Chondrocyte (in vitro differentiated cells): ENCODE measurements at places on chromosomes 5 and 9. TPM values are rescaled to one million over a fixed set of nuclear protein-coding genes. Genes with fewer than 3 reads are reported as not detected.
A peak's percentile ranks its signal among the peaks of the same experiment; 100 is the strongest.

PGM5 gene
- not detected in 3 replicates for total RNA-seq

GPR150 gene
- 0.33 to 0.42 TPM in 2 of 3 replicates, not detected in the other for total RNA-seq

SLCO6A1 gene
- total RNA-seq = 0.82 to 1.8 TPM (median 1.1 TPM) in 3 replicates

CYLC2 gene
- not detected in 3 replicates for total RNA-seq

EIF4E1B gene
- total RNA-seq = not detected in 3 replicates

SPATA31E1 gene
- not detected in 3 replicates for total RNA-seq

TLE4 gene
- 62.3 to 82.5 TPM (median 66.0 TPM) in 3 replicates for total RNA-seq

GPR151 gene
- not detected in 3 replicates for total RNA-seq

DNA sequence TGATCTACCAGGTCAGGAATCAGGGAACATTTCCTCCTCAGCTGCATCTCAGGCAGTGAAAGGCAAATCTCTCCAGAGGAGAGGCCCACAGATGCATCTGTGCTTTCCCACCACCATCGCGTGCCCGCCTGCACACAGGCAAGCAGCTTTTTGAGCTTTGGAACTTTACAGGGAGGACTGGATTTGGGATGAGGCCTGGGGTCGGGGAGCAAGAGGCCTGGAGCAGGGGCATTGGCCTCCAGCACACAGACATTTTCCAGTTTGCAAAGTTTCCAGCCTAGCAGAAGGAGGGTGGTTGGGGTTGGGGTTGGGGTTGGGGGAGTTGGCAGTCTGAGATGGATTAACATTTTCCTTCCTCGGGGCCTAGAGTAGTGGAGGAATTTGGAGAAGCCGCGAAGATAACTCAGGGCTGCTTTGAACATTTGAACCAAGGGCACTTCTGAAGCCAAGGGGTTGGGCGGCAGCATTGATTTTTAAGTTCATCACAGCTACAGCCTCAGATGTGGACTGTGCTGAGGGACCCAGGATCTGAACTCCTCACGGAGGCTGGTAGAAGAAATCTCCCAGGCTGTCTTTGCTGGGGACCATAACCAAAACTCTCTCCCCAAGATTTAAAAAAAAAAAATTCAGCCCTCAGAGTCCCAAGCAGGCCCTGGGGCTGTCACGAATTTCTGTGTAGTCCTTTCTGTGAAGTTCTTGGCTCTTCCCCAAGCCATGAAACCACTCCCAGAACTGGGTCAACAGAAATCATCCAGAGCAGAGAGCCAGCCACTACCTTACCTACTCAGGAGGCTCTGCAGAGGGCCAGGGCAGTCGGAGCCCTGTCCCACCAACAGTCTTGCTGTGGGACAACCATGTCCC is 25.6 kb downstream of the C5orf15 start:
- H3K36me3 ChIP-seq = no peaks in the 10 kb centered on the region
- peaks cover 9% of the 10 kb centered on the region for H3K4me1 ChIP-seq
- no peak overlapping the region for H3K4me3 ChIP-seq
- peak overlapping the region; percentile 54 for H3K27ac ChIP-seq

GRCh38 chr5:57777174-57777581 is 294.6 kb upstream of the ACTBL2 start:
- H3K27me3 ChIP-seq = no peaks in the 10 kb centered on the region
- H3K4me3 ChIP-seq = no peak overlapping the region
- H3K4me1 ChIP-seq = peaks cover 25% of the 10 kb centered on the region
- H3K36me3 ChIP-seq = no peaks in the 10 kb centered on the region

- no peaks in the 10 kb centered on the region for H3K36me3 ChIP-seq
- no peak overlapping the region for H3K27ac ChIP-seq
- no peak for DNase-seq
Observed at GRCh38 chr5:142427529-142427928, 102.7 kb upstream of the SPRY4 start.

DNA sequence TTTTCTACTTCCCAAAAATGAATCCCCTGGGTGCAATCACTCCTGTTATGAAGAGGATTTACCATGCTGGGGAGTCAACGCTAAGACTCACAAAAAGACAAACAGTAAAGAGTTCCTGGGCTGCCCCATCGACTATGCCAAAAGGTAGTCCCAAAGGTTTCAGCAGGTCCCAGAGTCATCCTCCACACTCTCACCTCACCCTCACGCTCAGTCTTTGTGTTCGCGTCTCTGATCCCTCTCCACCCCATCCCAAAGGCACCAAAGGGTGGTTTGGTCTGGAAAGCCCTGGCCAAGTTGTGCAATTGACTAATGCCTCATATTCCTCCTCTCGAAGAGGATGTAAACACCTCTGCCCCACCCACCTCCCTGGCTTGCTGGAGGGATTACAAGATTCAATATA is 240.2 kb upstream of the NFIL3 start:
- DNase-seq = no peak

DNA sequence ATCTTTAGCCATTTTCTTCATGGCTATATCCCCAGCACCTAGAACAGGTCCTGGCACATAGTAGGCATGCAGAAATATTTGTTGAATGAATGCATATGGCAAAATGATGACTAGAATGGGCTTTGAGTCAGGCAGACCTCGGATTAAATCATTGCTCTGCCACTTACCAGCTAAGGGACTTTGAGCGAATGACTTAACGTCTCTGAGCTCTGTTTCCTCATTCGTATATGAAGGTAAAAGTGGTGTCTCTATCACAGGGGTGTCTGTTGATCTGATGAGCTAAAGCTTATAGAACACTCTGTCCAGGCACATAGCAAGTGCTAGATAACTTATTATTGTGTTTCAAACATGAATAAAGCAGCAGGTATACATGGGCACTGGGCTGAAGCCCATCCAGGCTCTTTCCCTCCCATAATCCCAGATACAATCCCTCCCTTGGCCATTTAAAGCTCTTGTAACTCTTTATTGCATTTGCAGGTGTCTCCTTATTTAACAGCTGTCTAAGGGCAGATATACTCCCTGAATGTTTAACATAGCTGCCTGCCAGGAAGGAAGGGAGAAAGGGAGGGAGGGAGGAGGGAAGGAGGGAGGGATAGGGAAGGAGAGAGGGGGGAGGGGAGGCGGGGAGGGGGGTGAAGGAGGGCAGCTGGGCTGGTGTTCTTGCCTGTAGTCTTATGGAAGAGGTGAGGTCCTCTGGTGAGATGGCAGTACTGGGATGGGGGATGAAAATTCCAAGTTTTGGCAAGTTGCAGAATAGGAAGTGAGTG is 23.2 kb upstream of the STXBP1 start:
- peak overlapping the region; percentile 59 for H3K27ac ChIP-seq
- no peaks in the 10 kb centered on the region for H3K36me3 ChIP-seq
- no peak for DNase-seq
- no peak overlapping the region for H3K4me3 ChIP-seq

- no peak overlapping the region for H3K27ac ChIP-seq
- DNase-seq = no peak
- no peaks in the 10 kb centered on the region for H3K27me3 ChIP-seq
- no peak overlapping the region for H3K4me3 ChIP-seq
- no peaks in the 10 kb centered on the region for H3K36me3 ChIP-seq
Observed at GRCh38 chr9:109861499-109861898, 81.5 kb downstream of the PALM2AKAP2 start.

DNA sequence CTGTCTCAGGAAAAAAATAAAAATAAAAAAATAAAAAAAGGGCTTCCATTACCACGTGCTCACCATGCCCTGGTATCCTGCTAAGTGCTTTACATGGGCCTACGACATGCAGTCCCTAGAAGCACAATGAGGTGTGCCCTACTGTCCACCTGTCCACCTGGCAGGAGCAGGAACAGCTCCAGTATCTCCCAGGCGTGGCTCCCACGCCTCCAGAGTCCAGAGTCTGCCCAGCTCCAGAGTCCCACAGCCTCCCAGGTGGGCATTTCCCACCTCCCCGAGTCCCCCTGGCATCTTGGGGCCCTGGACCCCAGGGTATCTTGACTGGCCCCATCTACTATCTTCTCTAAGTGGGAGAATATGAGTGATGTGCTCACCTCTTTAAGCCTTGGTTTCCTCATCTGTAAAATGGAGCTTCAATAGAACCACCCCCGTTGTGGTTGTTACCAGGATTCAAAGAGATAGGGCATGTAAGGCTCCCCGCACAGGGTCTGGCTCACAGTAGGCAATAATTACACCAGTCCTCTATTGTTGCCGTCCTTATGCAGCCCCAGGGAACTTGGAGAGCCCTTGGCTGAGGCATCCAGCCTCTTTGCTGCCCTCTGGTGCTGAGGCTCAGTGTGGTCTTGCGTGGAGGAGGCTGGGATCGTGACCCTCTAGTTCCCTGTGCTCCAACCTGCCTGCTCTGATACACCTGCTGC is 8.9 kb downstream of the CXCL14 start:
- H3K4me3 ChIP-seq = no peak overlapping the region
- no peak overlapping the region for H3K27ac ChIP-seq
- H3K4me1 ChIP-seq = peaks cover 6% of the 10 kb centered on the region
- no peak for DNase-seq
- H3K36me3 ChIP-seq = no peaks in the 10 kb centered on the region

GRCh38 chr5:146066968-146067367 is 38.4 kb downstream of the PLAC8L1 start:
- H3K36me3 ChIP-seq = no peaks in the 10 kb centered on the region
- peaks cover 12% of the 10 kb centered on the region for H3K4me1 ChIP-seq
- H3K27ac ChIP-seq = no peak overlapping the region
- no peaks in the 10 kb centered on the region for H3K27me3 ChIP-seq

DNA sequence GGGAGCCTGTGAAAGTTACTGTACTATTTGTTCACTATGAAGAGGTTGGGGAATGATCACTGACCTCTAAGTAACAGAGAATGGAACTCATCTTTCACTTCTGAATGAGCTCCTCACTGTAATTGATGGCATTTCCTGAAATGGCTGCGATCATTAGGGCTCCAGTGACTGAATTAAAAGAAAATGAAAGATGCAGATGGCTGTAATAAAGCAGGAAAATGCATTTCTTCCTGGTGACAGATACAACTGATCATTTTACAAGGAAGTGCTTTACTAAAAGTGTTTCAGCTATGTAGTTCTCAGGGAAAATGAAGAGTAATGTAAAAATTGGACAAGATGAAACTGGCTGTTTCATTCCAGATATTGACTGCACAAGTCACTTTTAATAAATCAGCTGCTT is 1200.6 kb upstream of the NUDT12 start:
- H3K36me3 ChIP-seq = no peaks in the 10 kb centered on the region
- no peaks in the 10 kb centered on the region for H3K27me3 ChIP-seq

GRCh38 chr5:84870369-84870768 is 485.7 kb upstream of the EDIL3 start:
- H3K4me1 ChIP-seq = peaks cover 5% of the 10 kb centered on the region
- no peak for DNase-seq
- no peak overlapping the region for H3K27ac ChIP-seq

- no peak overlapping the region for H3K4me3 ChIP-seq
- no peaks in the 10 kb centered on the region for H3K36me3 ChIP-seq
- no peak overlapping the region for H3K27ac ChIP-seq
- peaks cover 4% of the 10 kb centered on the region for H3K27me3 ChIP-seq
- no peaks in the 10 kb centered on the region for H3K4me1 ChIP-seq
Observed at GRCh38 chr5:161230221-161230620, 316.3 kb downstream of the GABRB2 start.

- no peak overlapping the region for H3K27ac ChIP-seq
- peaks cover 7% of the 10 kb centered on the region for H3K36me3 ChIP-seq
- H3K27me3 ChIP-seq = peaks cover 83% of the 10 kb centered on the region
- peak overlapping the region; percentile 45 for H3K4me3 ChIP-seq
Observed at GRCh38 chr9:37034305-37034937, 353 bp upstream of the PAX5 start.

DNA sequence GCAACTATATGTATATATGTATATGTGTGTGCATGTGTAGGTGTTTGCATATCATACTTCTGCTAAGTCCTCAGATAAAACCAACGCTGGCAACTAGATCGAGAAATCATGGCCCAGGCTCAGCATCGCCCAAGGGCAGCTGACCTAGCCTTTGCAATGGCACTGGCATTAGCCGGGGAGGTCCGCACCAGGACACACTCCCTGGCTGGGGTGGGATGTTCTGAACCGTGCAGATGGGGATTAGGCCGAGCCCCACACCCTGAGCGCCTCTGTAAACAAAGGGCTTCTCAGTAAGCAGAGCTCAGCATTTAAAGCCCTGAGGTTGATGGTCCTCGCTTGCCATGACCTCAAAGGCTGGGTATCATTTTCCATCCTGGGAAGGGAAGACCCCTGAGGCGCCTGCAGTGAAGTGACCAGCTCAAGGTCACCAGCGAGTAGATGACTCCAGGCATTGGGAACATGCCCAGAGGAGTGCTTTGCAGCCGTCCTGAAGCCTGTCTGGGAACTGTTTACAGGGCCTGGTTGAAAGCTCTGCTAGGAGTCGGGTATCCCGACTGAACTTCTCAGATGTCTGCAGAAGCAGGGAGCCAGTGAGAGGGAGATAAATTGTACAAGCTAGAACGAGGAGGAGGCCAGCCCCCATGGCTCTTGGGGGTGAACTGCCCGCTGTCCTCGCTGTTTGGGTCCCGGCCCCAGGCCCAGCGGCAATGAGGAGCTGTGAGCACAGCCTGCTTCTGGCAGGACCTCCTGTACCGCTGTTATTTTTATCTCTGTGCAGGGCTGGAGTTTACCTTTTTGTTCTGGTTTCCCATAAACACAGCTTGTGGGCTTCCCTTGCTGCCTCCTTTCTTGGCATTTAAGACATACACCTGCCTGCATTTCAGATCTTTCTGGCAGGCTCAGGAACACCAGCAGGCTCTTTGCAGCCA is 18.4 kb downstream of the GADD45G start:
- no peaks in the 10 kb centered on the region for H3K36me3 ChIP-seq
- peaks cover 2% of the 10 kb centered on the region for H3K4me1 ChIP-seq
- no peak overlapping the region for H3K27ac ChIP-seq
- H3K4me3 ChIP-seq = no peak overlapping the region

DNA sequence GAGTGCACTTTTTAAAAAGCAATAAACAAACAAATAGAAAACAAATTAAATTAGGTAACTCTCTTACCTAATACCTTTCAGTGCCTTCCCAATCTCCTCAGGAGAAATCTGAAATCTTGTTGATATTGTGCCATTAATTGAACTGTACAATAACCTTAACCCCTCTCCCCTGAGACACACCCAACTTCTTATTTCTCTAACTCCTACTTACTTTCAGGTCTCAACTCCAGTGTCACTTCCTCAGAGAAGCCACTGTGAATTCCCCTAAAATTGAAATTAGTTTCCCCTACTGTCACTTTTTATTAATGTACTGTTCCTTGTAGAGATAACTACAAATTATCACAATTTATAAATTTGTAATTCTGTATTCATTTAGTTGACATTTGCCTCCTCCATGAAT is 295.3 kb upstream of the TNC start:
- no peak for DNase-seq
- no peak overlapping the region for H3K4me3 ChIP-seq
- peaks cover 1% of the 10 kb centered on the region for H3K36me3 ChIP-seq
- no peak overlapping the region for H3K27ac ChIP-seq

DNA sequence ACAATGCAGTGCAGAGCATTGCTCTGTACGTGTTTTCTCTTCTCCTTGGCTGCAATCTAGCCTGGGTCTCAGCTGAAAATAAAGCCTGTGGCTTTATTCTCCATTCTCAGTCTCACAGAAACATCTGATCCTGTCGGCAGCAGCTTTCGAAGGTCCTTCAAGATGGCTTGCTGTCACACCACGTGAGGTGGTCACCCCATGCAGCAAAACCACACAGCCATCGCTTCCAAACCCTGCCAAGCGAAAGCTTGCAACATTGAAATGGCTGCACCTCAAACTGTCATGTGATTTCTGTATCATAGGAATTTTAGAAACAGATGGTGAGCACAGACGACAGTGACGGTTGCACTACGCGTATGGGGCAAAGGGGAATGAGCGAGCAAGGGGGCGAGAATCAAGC is 98.5 kb upstream of the SMARCA2 start:
- no peak for DNase-seq
- H3K27ac ChIP-seq = no peak overlapping the region
- H3K4me1 ChIP-seq = no peaks in the 10 kb centered on the region
- H3K4me3 ChIP-seq = no peak overlapping the region
- no peaks in the 10 kb centered on the region for H3K36me3 ChIP-seq
- H3K27me3 ChIP-seq = peaks cover 4% of the 10 kb centered on the region

- no peak overlapping the region for H3K4me3 ChIP-seq
- no peak overlapping the region for H3K27ac ChIP-seq
- H3K27me3 ChIP-seq = no peaks in the 10 kb centered on the region
- DNase-seq = no peak
- H3K4me1 ChIP-seq = peaks cover 7% of the 10 kb centered on the region
Observed at GRCh38 chr9:121974421-121974820, 118.7 kb downstream of the TTLL11 start.
